ENCODE measurements at places on chromosomes 2 and 18.

- no peak for DNase-seq
Observed at GRCh38 chr2:18455236-18455862, 105.1 kb downstream of the RDH14 start.

DNA sequence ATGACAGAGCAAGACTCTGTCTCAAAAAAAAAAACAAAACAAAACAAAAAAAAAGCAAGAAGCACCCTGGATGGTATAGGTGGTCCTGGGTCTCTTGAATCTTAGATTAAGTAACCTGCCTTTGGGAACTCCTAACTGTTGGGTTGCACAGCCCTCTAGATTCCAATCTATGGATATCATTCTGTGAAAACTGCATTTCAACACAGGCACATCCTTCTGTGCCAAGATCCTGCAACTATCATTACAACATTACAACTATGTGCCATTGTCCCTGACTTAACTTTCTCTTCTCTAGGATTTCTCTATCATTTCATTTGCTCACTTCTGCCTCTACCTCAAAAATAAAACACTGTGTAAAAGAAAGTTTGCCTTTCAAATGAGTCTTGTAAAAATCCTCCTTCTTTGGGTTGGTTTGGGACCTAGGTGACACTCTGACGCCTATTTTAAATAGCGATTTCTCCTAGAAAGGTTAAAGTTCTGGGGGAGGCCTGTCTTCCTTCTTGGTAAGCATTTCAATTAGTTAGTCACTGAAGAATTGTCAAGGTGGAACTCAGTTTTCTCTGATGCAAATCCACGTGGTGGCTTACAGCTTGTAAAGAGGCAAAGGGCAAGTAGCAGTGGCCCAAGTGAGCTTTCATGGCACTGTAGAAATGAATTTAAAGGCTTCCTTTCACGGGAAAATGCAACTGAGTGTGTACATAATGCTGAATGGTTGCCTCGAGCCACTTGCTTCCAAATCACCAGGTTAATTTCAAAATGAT, 9.2 kb downstream of the LGALSL start:
- DNase-seq = no peak

- DNase-seq = no peak
Observed at GRCh38 chr18:25927830-25928229, 162.6 kb downstream of the SS18 start.

- no peak for DNase-seq
Observed at GRCh38 chr2:241074901-241075540, 27.1 kb downstream of the MTERF4 start.

DNA sequence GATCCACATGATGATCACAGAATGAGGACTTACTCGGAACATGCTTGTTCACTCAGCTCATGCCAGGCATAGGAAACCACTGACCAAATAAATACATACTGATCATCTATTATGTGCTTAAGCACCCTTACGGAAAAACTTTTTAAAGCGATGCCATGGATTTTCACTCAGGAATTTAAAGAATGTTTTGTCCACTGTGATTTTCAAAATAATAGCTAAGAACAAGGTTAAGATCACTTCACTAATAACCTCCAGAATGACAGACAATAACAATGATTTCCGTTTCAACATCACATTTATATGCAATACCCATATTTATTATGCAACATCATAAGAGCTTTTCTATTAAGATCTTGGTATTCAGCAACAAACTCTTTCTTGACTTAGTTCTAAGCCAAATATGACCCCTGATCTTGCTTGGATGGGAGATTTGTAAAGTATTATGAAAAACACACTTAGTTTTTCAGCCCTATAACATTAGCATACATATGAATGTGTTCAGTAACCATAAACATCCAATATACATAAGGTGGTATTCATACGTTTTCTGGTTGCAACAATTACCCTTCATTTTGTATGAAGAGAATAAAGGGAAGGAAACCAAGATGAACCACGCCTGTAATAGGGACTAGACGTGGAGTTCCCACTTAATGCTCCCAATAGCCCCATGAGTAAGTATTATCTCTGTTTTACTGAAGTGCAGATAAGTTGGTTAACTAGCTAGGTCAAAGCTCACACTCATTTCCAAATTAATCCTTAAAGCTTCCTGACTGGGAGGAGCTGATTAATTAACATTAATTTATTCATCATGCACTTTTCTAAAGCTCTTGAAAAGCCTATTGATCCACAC, 1.9 kb downstream of the CD302 start:
- no peak for DNase-seq

DNA sequence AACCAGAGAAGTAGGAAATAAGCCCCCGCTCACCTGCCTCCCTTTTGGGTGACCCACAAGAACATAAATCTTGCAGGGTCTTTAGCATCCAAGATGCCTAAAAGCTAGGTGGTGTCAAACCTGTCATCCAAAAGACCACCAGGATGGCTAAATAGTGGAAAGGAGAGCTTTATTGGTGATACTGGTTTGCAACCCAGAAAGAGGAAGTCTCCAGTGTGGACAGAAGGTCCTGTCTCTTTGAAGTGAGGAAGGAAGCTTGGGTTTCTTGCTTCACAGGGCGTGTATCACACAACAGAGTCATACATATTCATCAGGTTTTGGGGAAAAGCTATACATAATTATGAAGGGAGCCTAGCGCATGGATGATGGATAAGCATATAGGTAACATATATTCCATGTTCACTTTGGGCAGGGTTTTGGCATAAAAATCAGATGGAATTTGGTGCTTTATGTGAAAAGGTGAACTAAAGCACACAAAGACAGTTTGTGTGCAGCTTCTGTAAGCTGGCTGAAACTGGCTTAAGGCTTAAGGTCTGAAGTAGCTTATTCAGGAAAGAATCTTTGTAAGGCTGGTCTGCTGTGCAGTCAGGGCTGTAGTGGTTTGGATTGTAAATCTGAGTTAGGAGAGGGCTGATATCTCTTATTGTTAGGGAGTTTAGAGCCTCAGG, 102.2 kb upstream of the MSH2 start:
- no peak for DNase-seq

DNA sequence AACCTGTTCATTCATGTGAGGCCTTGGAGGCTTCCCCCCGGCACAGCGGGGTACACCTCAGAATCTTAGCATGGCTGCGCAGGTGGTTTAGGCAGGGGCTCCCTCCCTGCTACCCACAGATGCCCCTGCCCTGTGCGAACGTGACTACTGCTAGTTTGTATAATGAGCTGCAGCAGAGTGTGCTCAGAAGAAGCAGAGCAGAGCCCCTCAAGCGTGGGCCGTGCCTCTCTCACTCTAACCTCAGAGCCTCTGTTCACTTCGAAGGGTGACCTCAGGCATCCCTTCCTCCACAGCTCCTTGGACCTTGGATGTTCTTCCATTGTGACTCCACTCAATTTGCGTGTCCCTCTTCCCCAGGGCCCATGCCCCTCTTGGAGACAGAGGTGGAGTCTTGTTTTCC, 161.6 kb downstream of the CTIF start:
- no peak for DNase-seq

DNA sequence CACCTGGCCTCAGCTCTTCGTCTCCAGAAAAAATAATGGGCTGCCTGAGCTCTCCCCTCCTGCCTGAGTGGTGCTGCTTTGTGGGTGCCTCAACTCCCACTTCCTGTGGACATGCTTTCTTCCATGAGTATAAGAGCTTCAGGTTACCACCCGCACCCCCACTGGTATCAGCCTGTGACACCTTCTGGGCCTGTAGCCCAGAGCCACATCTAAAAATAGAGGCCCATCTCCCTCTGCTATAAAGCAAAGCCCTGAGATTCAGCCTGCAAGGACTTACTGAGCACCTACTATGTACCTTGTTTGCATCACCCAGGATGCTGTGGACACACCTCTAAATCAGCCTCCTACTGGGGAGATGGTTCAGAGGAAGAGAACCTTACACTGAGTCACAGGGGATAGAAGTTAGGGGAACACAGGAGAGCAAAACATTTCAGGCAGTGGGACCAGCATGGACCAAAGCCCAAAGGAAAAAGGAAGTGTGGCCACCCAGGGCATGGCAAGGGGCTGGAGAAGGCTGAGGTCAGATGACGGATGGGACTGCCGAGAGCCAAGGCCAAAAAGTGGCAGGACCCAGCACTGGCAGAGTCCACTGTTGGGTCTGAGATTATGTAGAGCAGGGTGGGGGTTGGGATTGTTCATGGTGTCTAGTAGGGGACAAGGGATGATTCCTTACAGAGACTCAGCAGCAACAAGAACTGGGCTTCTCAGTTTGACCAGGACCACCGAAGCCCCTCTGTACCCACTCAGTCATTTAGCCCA, 123.7 kb upstream of the PPP1CB start:
- DNase-seq = no peak

DNA sequence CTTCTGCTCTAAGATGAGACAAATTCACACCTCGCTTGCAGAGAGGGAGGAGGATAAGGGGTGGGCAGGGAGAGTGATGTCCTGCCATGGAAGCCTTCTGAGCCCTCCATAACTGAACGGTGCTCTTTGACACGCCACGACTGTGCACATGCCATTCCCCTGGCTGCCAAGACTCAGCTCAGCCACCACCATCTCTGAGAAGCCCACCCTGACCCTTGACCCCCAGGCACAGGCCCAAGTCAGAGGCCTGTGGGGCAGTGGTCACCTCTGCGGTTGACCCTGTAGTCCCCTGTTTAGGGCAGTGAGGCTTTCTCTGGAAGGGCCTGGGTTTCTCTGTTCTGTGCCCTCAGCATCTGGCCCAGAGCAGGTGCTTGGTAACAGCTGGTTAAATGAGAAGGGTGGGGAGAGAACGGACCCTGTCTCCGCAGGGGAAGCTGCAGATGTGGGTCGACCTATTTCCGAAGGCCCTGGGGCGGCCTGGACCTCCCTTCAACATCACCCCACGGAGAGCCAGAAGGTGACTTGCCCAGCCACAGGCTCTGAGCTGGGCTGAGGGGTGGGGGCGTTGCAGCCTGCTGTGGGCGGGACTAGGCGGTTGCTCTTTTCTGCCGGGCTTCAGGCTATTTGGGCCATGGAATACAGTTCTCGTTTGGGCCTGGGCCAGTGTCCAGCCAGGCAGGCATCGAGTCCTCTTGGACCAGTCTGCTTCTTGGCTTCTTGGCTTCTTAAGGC, 215.1 kb downstream of the DYSF start:
- no peak for DNase-seq

GRCh38 chr2:25831746-25832449, 46.4 kb downstream of the ASXL2 start:
- DNase-seq = no peak

GRCh38 chr2:178152977-178153376, 40.7 kb downstream of the RBM45 start:
- DNase-seq = no peak

- no peak for DNase-seq
Observed at GRCh38 chr2:162113088-162113775, 38.8 kb downstream of the GCG start.

DNA sequence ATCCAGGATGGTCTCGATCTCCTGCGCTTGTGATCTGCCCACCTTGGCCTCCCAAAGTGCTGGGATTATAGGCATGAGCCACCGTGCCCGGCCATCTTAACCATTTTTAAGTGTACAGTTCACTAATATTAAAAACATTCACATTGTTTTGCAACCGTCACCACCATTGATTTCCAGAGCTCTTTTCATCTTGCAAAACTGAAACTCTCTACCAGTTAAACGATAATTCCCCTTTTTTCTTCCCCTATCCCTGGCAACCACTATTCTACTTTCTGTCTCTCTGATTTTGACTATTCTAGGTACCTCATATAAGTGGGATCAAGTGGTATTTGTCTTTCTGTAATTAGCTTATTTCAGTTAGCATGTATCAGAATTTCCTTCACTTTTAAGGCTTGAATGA, 16.8 kb upstream of the NEUROD1 start:
- no peak for DNase-seq

DNA sequence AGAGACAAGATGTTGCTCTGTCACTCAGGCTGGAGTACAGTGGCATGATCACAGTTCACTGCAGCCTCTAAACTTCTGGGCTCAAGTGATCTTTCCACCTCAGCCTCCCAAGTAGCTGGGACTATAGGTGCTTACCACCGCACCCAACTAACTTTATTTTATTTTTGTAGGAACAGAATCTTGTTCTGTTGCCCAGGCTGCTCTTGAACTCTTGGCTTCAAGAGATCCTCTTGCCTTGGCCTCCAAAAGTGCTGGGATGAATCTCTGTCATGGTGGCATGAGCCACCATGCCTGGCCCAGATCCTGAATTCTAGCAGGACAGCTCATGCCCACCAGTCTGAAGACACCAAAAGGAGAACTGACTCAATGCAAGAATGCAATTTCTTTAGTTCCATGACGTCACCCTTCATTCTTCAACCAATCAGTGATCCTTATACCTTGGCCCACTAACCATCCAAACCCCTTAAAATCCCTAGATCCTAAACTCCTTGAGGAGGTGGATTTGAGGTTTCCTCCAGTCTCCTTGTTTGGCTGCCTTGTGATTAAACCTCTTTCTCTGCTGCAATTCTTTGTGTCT, 25.6 kb upstream of the CXXC1 start:
- DNase-seq = no peak

GRCh38 chr2:8548619-8549150, 133.2 kb upstream of the ID2 start:
- DNase-seq = no peak

DNA sequence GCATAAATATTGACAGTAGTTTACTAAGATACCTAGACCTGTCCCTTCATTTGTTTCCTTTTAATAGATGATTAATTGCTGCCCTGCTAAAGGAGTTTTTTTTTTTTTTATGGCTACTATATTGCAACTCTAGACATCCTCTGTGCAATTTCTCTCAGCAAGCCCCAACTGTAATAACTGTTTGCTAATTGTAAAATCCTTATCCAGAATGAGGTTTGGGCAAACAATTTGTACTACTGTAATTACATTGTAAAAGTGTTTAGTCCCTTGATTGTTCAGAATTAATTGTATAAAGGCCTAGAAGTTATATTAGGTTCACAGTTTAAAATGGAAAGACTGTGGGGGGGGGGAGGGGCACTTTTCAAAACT, 3.7 kb upstream of the MEIS1 start:
- no peak for DNase-seq

GRCh38 chr2:180374502-180375281, 367.6 kb upstream of the CWC22 start:
- no peak for DNase-seq

DNA sequence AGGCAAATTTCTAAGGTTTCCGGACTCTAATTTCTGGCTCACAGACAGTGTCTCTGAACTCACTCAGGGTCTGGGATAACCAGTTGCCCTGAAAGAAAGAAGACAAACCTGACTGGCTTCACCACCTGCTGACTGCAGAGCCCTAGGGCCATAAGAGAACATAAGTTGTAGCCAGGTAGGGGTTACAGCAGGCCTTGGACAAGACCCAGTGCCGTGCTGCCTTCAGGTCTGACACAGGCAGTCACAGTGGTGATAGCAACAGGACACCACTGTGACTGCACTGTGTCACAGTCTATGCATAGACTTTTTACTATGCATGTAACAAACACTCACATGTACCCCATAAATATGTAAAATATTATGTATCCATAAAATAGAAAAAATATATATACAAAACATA, 508.5 kb downstream of the PID1 start:
- no peak for DNase-seq

- DNase-seq = no peak
Observed at GRCh38 chr2:170218931-170219330, 41.0 kb downstream of the MYO3B start.

- DNase-seq = no peak
Observed at GRCh38 chr2:166284359-166284758, 91.4 kb downstream of the SCN9A start.

- DNase-seq = no peak
Observed at GRCh38 chr2:37325625-37326071, 1.0 kb upstream of the PRKD3 start.
